Activated gamma-delta T cell treated with Interleukin-2 at 50 U/mL for 16 hours (primary cell): ENCODE measurements at places on chromosomes 4 and X.

GRCh38 chrX:151912221-151912620 lies 468 bp upstream of the MAGEA4 start:
- DNase-seq: no peak

DNA sequence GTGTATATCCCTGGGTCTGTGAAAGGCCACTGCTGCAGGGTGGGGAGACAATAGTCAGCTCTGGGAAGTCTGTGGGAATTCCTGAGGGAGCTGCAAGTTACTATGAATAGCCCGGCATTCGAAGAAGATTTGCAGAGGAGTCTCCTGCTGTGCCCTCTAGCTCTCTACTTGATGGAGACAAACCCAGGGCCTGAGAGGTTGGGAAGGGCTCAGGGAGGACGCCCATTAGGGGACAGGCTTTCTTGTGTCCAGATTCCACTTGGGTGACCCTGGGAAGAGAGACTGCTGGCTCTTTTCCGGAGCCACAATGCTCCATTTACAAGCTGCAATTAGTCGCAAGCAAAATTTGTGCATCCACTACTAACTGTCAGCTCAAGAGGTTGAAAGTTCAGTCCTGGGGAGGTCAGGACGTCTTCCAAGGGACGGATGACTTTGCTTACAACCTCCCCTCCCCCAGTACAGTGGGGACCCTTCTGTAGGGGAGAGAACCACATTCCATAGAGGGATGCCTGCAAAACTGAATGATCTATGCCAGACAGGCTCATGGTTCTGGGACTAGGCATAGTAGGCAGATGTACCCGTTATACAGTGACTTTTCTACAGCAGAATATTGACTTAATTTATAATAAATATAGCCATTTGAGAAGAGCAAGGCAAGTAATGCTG lies 48.2 kb upstream of the PHOX2B start:
- no peak for DNase-seq

GRCh38 chr4:139817657-139818452 lies 152.2 kb downstream of the MGST2 start:
- DNase-seq: no peak

DNA sequence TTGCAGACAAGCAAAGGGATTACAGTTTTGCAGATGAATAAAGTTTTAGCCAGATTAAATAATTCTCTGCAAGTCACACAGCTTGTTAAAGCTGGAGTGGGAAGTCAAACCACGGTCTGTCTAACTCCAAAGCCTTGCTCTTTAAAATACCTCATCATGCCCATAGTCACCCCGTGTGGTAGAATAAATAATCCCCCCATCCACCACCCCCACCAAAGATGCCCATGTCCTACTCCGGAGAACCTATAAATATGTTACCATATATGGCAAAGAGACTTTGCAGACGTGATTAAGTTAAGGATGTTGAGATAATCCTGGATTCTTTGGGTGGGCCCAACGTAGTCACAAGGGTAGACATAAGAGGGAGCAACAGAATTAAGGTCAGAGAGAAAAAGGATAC lies 118.7 kb downstream of the BEND2 start:
- no peak for DNase-seq

DNA sequence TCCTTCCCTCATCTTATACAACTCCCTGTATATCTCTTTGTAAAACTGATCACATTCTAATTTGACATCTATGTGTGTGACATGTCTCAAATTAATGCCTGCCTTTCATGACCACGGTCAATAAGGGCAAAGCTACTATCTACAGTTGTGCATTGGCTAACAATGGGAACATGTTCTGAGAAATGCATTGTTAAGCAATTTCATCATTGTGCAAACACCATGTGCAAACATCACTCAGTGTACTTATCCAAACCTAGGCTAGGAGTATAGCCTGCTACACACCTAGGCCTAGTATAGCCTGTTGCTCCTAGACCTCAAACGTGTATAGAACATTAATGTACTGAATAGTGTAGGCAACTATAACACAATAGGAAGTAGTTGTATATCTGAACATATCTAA lies 95.0 kb downstream of the BANK1 start:
- no peak for DNase-seq

DNA sequence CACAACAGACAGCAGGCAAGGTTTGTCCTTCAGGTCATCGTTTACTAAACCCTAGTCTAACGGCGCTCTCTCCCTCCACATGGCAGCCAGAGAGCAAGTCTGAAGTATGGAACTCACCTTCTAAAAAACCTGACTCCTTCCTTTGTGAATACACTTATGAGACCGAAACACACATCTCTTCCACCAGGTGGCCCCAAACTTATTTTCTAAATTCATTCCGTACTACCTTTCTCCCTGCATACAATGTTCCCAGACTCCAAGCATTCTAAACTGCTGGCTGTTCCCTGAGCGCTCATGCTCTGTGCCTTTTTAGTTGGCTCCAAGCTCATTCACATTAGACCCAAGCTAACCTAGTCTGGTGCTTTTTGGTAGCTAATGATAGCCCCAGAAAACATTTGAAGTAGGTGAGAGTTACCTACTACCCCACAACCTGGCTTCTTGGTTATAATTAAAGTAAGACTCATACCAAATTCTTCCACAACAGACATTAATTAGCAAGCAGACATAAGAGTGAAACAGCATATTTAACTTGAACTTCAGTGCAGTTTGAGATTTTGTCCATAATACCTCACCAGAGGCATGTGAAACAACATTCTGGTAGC lies 67.6 kb upstream of the DCLK2 start:
- DNase-seq: no peak

GRCh38 chr4:21366312-21366711 lies 582.3 kb downstream of the KCNIP4 start:
- DNase-seq: no peak

DNA sequence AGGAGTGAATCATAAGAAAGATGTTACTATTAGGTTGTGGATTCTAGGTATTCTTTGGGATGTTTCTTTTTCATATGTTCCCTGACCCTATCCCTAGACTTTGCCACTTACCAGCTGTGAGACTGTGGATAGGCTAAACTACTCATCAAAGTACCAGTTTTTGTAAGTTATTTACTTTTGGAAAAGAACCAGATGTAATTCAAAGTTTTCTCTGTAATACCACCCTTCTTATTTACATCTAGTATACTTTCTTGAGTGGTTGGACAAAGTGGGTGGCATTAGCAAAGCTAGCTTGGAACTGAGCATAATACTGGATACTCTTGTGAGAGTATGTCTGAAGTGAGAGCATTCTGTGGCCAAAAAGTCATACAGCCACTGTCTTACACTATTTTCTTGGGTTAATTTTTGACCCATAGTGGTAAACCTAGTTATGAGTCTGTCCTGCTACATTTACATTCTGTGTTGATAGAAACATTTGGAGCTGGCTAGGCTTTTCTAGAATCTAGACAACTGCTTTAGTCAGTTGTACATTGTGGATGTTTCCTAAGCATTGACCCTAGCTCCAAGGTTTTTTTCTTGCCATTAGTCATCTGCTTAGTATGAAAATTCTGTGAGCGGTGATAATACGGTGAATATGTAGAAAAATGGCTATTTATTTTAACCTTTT lies 41.7 kb downstream of the KDM6A start:
- DNase-seq: no peak

DNA sequence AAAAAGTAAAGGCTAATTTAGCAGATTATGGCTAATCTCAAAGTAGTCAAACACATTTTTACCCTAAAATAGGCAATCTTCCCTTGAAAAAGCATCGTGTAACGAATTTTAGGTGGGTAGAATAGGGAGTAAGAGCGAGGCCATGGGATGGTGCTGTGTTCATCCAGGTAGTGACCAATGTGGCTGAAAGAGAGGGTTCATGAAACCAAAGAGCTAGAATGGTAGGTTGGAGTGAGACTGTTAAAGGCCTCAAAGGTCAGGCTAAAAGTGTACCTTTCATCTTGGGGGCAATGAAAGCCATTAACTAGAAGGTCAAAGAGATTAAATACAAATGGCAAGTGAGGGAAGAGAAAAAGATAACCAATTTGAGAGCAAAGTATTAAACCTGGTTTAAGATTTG lies 23.6 kb downstream of the EIF4E start:
- no peak for DNase-seq

DNA sequence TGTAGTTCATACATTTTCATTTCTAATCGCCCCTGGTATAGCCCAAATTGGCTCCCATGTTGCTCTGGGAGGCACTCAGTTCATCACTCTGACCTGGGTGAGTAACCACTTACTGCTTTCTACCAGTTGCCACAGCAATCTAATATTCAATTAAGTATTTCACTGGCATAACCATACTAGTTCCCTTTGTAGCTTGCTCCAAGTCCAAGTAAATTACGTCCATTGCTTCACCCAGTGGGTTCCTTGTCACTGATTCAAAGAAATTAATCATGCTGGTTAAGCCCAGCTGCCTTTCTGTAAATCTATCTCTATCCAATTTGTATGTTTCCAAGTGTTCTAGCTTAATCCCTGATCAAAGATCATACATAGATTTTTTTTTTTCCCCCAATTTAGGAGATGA lies 92.0 kb upstream of the CBR4 start:
- no peak for DNase-seq

DNA sequence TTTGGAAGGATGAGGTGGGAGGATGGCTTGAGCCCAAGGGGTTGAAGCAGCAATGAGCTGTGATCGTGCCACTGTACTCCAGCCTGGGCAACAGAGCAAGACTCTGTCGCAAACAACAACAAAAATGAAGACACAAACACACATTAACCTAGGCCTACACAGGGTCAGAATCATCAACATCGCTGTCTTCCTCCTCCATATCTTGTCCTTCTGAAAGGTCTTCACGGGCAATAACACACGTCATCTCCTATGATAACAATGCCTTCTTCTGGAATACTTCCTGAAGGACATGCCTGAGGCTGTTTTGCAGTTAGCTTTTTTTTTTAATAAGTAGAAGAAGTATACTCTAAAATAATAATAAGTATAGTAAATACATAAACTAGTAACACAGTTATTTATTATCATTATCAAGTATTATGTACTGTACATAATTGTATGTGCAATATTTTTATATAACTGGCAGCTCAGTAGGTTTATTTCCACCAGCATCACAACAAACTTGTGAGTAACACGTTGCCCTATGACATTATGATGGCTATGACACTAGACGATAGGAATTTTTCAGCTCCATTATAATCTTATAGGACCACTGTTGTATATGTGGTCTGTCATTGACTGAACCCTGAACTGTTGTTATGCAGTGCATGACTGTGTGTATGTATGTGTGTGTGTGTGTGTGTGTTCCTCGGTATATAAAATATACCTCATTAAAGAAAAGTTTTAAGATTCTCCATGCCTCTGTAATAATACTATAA lies 69.2 kb upstream of the MAML3 start:
- no peak for DNase-seq

DNA sequence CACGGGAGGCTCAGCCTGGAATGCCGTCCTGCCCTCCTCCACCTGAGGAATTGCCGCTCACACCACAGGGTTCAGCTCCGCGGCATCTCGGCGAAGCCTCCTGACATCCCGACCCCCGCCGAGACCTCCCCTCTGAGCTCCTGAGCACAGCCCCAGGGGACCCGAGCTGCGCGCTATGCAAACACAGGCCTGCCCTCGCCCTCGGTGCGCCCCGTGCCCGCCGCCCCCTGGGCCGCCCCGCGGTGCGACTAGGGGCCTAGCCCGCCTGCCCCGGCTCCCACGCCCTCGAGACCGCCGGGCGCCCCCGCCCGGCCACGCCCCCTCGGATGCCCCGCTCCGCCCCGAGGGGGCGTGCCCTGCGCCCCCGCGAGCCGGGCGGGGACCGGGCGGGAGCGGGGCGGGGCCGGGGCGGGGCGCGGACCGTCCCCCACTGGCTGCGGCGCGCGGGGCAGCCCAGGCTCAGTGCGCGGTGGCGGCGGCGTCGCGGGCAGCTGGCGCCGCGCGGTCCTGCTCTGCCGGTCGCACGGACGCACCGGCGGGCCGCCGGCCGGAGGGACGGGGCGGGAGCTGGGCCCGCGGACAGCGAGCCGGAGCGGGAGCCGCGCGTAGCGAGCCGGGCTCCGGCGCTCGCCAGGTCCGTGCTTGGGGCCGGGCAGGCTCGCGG lies at the start of gene FGFR3:
FGFR3 (plus strand) TSS at position 462 of the 664 bp plus-strand sequence. CDS start 642 bp downstream, outside the sequence.
- peak; percentile 17 for DNase-seq

DNA sequence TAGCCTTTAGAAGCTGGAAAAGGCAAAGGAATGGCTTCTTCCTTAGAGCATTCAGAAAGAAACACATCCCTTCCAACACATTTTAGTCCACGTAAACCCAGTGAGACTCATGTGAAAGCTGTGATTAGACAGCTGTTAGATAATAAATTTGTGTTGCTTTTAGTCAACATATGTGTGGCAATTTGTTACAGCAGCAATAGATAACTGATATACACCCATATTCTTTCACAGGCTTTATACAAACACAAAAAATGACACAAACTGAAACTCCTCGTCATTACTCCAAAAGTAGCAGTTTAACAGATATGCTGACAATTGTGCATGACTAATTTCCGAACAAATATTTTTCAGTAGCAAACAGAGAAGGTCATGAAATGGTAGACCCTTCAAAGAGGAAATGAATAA lies 65.3 kb downstream of the ANTXR2 start:
- no peak for DNase-seq

GRCh38 chr4:112060212-112060611 lies 85.0 kb upstream of the FAM241A start:
- no peak for DNase-seq

DNA sequence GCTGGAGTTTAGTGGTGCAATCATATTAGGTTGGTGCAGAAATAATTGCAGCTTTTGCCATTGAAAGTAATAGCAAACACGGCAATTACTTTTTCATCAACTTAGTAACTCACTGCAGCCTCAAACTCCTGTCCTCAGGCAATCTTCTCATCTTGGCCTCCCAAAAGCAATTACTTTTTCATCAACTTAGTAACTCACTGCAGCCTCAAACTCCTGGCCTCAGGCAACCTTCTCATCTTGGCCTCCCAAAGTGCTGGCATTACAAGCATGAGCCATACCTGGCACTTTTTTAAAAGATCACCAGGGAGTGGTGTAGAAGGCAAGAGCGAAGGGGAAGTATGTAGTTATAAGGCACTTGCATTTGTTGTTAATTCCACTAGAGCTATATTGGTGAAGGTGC lies 491.1 kb upstream of the ADGRL3 start:
- DNase-seq: no peak
